ENCODE measurements at places on chromosomes 2 and 18.

DNA sequence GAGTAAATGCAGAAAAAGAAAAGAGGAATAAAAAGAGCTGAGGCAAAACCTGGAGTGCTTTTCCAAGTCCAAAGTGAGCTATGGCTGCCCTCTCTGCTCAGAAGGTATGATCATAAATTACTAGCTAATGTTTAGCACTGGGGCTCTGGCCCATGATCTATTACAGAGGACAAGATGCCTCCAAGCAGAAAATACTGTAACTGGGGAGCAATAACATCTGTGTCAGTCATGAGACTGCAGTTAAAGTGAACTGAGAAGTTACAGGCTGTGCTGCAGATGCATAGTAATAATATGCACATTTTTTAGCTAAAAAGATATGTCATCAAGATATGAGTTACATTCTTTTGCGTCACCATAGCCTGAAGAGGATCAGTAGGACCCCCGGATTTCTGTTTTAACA, 209.4 kb upstream of the RBBP8 start:
- DNase-seq: no peak

DNA sequence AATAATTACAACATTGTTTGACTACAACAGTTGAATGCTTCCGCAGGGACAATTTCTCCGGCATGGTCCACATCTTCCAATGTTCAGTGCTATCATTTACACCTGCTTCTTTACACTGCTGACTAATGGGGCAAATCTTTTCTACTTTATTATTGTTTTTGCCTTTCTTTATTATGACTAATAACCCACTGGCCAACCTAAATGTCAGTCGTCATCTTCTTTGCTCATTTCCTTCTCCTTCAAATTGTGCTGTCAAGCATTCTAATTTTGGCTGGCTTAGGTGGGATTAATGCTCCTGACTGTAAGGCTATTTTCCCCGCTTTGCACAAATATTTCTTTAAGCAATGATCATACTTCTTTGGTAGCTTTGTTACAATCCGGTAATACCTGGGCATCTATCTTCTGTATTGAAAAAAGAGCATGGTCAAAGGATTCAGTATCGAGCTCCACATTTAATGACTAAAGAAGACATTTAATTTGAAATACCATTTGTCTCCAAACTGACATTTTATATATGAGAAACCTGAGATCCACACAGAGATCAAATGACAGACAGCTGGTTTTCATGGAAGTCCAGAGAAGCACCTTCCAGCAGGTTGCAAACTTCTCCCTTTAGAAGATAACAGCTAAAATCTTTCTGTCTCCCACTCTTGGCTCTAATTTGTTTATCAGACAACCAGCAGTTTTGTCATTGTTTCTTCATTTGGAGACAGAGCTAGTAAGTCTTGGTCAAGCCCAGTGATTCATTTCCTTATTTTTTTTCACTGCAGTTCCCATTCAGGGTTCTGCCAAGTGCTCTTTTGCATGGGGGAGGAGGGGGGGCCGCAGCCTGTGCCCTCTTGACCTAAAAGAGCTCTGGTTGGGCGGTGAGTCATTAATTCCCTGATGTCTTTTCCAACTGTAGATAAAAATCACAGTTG, 132.9 kb downstream of the SOCS6 start:
- peak; percentile 5 for DNase-seq

- DNase-seq: no peak
These were observed 256.3 kb upstream of the MYT1L start for GRCh38 chr2:2587354-2587753.

DNA sequence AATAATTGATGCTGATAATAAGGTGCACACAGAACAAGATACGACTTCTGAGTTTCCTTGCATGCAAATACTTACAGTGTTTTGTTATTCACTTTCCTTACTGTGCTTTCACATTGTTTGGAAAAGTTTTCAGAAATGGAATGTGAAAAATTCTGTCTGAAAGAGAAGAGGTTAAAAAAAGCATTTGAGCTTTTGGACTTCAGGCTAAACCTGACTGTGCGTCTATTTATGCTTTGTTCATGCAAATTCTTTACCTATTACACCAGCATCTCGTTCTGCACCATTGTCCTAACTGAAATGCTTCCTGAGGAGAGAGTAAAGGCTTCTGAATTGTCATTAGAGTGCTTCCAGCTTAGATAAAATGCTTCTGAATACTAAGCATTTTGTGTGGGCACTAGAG, 61.4 kb downstream of the LHCGR start:
- DNase-seq: no peak

DNA sequence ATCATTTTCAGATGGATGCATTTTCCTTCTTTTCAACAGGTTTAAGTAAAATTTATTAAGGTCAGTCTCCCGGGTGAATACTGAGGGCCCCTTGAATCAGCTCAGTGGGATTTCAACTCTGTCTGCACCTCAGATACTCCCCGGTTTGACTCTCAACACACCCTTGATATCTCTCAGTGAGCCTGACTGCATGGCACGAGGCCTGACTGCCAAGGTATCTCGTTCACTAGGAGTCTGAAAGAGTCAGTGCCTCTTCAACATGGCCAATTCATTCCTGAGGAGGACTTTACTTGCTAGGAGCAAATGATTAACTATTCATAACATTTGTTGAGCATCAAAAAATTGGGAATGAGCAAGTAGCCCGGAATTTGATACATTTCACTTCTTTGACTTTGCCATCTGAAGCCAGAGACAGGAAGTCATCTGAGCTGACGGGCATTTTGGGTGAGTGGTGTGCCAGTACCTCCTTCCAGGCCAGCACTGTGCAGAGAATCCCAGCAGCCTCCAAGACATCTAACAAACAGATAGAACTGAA, 81.0 kb downstream of the VAPA start:
- DNase-seq: no peak

DNA sequence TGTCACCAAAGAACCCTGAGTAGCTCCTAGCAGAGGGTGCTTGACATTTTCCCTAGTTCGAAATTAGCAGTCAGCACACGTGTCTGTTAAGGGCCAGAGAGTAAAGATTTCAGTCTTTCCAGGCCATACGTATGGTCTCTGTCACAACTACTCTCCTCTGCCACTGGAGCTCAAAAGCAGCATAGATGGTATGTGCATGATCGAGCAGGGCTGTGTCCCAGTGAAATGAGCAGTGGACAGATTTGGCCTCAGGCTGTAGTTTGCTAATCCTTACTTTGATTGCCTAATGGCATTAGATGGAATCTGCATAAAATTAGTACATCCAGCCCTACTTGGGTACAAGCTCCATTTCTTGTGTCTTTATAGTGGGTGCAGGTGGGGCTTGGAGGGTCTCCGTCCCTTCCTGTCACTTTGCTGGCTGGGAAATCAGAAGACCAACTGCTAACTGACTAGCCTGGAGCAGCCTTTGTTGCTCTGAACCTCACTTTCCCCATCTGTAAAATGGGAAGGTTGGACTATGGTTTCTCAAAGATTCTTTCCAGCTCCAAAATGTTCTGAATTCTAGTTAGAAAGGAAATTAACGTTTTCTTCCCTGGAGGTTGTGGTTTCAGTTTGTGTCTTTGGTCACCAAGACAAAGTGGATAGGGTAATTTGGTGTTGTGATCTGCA, 108.5 kb downstream of the GLI2 start:
- DNase-seq: no peak

- no peak for DNase-seq
These were observed 187.1 kb downstream of the ZBTB7C start for GRCh38 chr18:48222118-48222517.

- DNase-seq: no peak
These were observed 98.2 kb upstream of the TMEM178A start for GRCh38 chr2:39567507-39567906.

GRCh38 chr2:214592011-214592410, 181.2 kb downstream of the VWC2L start:
- DNase-seq: no peak

GRCh38 chr2:144078106-144078505, 441.8 kb downstream of the ZEB2 start:
- no peak for DNase-seq

- no peak for DNase-seq
These were observed 336.3 kb downstream of the NYAP2 start for GRCh38 chr2:225735844-225736243.

DNA sequence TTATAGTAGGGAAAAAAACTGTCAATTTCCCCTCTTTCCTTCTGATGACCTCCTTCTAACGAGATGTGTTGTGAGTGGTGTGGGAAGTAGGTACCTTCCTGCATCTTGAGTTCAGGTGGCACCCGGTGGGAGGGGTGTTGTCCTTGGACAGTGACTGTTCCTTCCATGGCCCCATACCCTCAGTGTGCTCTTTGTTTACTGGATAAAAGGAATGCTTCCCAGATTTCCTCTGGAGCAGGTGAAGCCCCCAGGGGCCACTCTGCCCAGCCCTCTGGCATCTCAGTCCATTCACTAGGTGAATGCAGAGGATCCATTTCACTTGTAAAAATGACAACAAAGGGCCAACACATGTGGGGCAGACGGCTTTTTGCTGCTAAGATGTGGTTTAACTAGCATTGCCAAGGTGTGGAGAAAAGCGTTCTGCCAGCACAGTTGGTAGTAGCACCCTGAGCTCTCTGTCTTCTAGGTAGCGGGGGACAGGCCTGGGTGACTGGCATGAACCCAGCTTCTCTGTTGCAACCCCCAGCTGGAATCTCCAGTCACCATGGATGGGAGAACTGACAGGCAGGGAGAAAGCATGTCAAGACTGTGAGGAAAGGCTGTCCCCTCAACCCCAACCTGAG, 6.9 kb downstream of the GDF7 start:
- no peak for DNase-seq

DNA sequence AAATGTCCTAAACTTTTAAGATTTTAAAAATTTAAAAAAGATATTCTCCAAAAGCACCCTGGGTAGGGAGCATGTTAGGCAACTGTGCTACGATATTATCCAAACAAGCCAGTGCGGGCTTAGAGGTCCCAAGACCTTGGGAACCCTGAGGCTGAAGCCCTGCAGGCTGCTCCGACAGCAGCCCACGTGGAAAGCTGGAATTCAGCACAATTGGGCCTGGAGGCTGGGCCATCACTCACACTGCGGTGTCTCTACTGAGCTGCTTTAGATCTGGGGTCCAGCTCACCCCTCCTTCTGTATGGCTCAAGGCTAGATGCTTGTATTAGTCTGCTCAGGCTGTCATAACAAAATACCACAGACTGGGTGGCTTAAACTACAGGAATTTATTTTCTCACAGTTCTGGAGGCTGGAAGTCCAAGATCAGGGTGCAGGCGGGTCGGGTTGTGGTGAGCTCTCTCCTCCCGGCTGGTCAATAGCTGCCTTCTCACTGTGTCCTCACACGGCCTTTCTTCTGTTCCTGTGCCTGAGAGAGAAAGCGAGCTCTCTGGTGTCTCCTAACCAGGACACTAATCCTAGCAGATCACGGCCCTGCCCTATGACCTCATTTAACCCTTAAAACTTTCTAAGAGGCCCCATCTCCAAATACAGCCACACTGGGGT, 42.5 kb downstream of the DPYSL5 start:
- no peak for DNase-seq

DNA sequence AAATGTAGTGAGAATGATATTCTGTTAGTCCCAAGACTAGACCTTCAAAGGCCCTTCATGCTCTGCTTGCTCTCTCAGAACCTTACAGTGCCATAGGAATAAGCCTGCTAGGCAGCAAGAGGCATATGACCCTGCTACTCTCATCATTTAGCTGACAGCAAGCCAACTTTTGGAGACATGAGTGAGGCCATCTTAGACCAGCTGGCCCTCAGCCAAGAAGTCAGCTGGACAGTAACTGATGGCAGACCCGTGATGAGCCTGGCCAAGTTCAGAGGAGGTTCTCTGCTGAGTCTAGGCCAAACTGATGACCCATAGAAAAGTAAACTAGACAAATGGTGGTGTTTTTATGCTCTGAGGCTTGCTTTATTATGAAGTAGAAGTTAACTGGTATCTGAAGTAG, 82.6 kb downstream of the C18orf54 start:
- no peak for DNase-seq

GRCh38 chr2:239600001-239600593, 199.3 kb upstream of the HDAC4 start:
- no peak for DNase-seq
